ENCODE measurements at places on chromosomes 2 and 18.

DNA sequence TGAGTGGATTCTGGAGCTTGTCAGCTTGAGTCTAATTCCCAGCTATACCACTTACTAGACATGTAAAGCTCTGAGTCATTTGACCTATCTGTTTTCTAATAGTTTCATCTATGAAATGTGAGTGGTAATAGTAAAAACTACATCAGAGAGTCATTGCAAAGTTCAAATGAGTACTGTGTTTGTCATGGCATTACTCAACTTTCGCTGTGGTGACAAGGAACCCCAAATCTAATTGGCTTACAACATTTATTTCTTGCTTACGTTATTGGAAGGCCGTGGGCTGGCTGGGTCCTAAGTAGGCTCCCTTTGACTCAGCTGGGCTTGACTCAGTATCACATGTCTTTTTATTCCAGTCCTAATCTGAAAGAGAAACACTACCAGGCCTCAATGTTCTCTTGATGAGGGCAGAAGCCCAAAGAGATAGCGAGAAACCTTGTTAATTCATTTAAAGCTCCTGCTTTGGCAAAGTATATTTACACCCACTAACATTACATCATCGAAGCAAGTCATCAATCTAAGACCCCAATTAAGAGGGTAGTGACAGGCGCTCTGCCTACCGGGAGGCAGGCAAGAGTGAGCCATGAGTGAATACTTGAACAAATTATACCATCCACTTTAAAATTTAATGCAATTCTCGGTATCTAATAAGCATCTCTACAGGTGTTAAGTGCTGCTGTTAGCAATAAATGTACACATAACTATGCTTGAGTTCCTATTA, 431.8 kb upstream of the SPHKAP start:
- DNase-seq, result peak; percentile 95

DNA sequence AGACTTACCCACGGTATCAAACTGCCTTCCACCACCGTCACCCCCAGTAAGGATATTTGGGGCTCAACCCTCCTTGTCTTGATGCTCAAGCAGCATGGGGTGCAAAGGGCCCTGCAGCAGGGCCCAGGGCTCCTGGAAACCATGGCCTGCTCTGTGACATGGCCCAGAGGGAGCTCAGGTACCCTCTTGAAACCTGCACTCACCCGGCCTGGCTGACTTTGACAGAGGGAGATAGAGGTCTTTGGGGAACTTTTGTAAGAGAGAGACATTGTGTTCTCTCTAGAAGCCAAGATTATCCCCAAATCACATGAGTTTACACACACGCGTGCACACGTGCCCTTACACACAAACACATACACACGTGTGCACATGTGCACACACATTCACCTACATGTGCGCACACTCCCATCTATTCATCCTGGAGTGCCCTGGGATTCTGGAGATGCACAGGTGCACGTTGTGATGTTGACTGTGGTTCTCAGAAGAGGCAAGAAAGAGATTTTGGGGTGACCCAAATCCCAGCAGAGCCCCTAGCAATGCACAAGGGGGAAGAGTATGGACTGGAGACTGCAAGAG, 19.6 kb upstream of the KCNK3 start:
- DNase-seq, result no peak

DNA sequence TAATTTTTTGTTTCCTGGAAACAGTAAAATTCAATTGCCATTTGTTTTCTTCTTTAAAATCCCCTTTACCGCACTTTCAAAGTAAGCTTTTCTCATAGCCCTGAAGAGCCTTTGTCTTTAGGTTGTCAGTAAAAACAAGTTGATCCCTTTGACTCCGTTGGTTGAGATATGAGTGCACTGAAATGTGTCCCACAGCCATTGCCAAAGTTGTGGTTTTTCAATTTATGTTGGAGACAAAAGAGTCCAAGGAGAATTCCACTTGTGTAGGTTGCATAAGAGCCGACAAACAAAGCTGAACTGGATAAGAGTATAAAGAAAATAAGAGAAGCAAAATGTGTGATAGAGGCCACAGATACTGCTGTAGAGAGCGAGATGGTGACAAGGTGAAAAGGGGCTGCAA, 26.1 kb upstream of the HNMT start:
- DNase-seq, result peak; percentile 59

- DNase-seq, result peak; percentile 8
Observed at GRCh38 chr18:45324495-45325113, 290.7 kb upstream of the SLC14A2 start.

DNA sequence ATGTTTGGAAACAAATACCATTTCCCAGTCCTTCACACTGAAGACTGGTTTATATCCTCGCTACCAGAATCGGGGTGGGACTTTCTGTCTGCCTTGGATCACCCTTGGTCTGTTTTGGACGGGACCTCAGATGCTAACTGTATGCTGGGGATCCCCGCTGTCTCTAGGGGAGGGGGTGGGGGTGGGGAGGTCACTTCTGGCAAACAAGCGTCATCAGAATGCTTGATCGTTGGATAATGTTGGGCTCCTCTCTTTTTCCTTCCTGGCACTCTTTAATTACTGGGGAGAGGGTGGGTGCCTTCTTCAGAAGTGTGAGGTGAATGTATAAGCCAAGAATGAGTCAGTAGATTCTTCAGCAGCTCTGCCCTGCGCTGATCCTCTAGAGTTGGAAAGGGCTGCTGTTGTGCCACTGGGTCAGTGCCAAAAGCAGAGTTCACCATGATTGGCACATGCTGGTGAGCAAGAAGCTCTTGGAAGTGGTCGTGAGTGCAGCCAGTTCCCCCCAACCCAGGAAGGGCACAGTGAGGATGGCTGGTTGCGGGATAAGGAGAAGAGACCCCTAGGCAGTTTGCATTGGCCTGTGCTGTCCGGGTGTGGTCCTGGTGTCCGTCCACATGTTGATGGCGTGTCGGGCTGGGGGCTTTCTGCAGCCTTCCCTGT, 32.2 kb downstream of the DGKD start:
- DNase-seq, result peak; percentile 51

- DNase-seq, result no peak
Observed at GRCh38 chr2:195687320-195688086, 30.5 kb downstream of the SLC39A10 start.

- DNase-seq, result no peak
Observed at GRCh38 chr2:120434492-120435308, 88.8 kb downstream of the INHBB start.

DNA sequence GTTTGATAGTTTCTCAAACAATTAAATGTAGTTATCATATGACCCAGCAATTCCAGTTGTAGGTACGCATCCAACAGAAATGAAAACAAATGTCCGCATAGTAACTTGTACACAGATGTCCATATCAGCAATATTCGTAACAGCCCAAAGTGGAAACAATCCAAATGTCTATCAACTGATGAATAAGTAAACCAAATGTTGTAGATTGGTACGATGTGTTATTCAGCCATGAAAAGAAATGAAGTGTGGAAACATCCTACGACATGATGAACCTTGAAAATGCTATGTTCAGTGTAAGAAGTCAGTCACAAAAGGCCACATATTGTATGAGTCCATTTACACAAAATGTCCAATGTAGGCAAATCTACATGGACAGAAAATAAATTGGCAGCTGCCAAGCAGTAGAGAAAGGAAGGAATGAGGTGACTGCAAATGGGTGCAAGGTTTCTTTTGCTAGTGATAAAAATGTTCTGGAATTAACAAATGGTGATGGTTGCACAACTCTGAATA, 26.9 kb downstream of the GAREM1 start:
- DNase-seq, result no peak

GRCh38 chr18:47745227-47745626, 185.2 kb downstream of the SMAD2 start:
- DNase-seq, result no peak

GRCh38 chr2:178157574-178157973, 36.7 kb upstream of the OSBPL6 start:
- no peak for DNase-seq

GRCh38 chr18:23377669-23378301, 75.3 kb upstream of the RIOK3 start:
- DNase-seq, result peak; percentile 92

DNA sequence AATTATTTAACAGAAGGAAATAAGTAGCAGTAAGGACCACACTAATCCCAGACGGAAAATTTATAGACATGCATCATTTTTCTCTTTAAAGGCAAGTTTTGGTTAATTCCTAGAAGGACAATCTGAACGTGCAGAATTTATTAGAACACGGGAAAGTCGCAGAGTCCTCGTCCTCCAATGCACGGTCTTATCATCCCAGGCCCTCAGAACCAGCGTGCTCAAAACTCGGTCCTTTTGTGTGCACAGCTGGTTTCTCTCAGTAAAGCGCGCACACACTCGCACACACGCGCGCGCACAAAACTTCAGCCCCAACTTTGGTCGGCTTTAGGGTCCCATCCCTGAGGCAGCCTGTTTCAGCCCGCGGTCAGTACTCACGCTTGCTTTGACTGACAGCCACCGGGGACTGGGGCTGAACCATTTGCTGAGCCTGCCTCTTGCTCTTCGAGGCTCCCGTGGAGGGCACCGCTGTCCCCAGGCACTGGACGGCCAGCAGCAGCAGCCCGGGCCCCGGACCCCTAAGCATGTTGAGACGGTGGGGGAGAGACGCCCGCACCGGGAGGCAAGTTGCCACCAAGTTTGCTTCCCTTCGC, 493 bp downstream of the FN1 start:
- no peak for DNase-seq

- DNase-seq, result peak; percentile 82
Observed at GRCh38 chr2:60550178-60550983, 3.1 kb downstream of the BCL11A start.

- DNase-seq, result no peak
Observed at GRCh38 chr2:112342067-112342550, 66.7 kb downstream of the ZC3H6 start.

DNA sequence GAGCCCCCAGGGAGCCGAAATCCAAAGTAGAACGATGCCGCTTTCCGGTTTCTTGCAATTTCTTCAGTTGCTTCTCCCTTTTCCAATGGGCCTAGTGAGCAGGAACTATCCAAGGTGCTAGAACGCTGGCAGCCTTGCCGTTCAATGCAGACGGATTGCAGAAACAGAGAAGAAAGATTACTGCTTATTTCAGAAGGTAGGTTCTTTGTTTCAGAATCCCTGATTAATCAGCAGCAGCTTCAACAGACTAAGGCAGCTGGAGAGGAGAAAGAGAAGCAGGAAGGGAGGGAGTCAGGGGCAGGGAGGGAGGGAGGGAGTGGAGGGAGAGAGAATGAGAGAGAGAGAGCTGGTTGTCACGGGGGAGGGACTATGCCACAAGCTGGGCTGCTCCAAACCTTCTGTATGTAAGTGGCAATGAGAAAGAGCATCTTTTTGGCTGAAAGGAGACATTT, 576 bp downstream of the NYAP2 start:
- DNase-seq, result peak; percentile 56

GRCh38 chr2:241547781-241548450, 10.6 kb upstream of the BOK start:
- DNase-seq, result no peak

GRCh38 chr18:36850527-36851201, 21.7 kb downstream of the KIAA1328 start:
- peak; percentile 96 for DNase-seq

GRCh38 chr18:48660346-48661228, 121.8 kb downstream of the CTIF start:
- no peak for DNase-seq

GRCh38 chr2:134693359-134694330, 25.2 kb downstream of the TMEM163 start:
- no peak for DNase-seq

GRCh38 chr18:77127769-77128671, 4.6 kb downstream of the MBP start:
- DNase-seq, result peak; percentile 89

DNA sequence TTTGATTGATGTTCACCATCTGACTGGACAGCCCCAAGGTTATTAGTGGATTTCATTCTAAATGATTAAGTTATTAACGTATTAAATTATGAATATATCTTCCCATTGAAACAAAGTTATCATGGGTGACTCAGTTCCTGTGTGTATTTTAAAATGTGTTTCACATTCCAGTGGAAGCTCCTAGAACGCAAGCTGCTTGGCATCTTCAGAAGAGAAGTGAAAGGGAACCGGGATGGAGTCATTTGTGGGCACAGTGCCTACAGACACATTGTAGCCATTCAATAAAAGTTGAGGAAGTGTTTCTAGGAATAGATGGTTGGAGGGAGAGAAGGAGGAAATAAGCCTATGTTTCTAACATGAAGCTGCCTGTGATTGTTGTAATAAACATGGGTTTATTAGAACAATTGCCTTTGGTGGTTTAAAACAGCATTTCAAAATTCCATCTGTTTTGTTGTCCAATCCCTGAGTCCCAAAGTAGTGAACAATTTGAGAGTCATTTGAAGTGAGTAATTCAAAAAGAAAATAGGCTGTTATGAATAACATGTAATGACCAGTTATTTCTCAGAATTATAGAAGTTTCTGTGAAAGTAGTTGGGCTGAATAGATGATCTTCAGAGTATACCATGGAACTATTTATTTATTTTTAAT, 143.5 kb downstream of the PKP4 start:
- peak; percentile 95 for DNase-seq

- DNase-seq, result no peak
Observed at GRCh38 chr2:183993052-183993451, 605.3 kb upstream of the ZNF804A start.

- DNase-seq, result no peak
Observed at GRCh38 chr2:73925853-73926492, 707 bp upstream of the DGUOK start.

DNA sequence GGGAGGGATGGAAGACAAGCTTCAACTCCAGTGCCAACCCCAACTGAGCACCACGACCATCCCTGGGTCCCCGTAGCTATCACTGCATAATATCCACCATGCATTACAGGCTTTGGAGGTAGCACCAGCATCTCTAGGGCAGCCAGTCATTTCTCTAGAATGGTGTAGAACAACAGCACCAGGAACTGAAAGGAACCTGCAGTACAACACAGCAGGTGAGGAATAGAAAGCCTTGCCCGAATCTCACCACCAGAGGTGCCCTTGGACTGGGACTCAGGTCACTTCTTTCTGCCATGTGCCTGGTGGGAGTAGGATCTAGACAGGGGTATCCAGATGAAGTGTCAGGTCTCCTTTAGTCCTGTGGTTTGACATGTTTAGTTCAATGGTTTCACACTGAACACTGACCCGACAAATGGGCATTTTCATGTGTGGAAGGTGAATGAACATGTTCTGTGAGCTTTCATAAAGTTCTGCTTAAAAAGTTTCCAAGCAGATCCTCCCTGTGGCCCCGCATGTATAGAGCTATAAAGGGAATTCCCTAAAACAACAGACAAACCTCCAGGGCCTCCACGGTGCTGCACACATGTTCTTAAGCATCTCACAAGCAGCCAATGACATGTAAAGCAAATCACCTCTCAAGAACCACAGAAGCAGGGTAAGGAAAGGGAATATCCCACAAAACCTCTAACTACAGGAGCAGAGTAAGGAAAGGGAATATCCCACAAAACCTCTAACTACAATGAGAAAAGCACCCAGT, 208.3 kb downstream of the AFF3 start:
- no peak for DNase-seq

- DNase-seq, result no peak
Observed at GRCh38 chr2:192827735-192828134, 633.0 kb upstream of the TMEFF2 start.
